ENCODE measurements at places on chromosomes 7 and 10. TPM values are rescaled to one million over a fixed set of nuclear protein-coding genes. Genes with fewer than 3 reads are reported as not detected.

DNA sequence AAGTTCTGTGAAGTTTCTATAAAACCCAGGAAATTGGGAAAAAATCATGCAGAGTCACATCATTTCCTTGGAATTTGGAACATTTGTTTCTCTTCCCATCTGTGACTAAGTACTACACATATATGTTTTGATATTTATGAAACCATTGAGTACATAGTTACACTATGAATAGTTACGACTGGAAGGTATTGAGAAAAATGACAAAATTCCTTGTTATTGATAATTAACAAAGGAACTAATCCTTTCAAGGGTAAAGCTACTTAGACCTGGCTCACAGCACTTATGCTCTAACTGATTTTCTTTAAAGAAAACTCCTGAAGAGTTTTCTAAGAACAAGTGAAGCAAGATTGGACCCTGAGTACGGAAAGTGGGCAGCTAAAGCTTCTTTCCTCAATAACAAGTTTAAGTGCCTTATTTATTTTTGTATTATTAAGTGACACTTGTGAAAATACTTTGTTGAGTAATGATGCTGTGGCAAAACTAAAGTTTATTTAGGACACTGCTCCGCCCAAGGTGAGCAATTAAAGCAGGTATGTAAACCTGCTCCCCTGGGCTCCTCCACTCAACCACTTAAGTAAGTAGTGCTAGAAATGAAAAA, 12.0 kb upstream of the GLCCI1 start:
- no peak for DNase-seq

DNA sequence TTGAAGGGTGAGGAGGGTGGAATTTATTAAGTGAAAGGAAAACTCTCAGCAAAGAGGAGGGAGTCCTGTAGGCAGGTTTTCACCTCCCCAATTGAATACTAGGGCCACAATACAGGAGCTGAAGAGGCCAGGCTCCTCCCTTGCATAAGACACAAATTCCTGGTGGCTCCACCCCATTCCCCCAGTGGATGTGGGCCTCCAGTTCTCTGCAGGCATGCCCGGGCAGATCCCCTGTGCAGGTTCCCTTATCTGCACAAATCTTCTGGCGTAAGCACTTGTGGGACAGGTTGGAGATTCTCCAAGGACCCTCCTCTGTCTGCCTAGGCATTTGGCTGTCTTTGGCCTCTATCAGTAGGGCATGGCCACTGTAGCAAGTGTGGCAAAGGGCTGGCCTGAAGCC, 847.1 kb upstream of the MBL2 start:
- DNase-seq: no peak

DNA sequence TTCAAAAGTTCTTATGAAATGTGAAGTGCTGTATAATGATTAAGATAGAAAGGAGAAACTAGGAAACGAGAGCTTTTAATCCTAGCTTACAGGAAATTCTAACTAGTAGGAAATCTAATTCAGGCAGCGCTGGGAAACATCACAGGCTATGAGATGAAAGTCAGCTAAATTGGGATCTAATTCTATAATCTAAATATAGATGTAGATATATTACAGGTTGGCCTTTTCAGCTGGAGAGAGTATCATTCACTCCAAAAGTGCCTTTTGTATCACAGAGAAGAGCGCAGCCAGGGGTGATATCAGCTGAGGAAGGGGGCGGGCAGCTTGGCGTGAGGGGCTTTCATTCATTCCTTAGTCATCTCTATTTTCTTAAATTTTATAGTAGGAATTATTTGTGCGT, 157.0 kb downstream of the CUX1 start:
- DNase-seq: no peak

GRCh38 chr7:29329686-29330085, 135.1 kb downstream of the CHN2 start:
- DNase-seq: no peak

- no peak for DNase-seq
Measured at GRCh38 chr7:92856436-92856835, 20.1 kb upstream of the CDK6 start.

The PVRIG gene
- not detected for total RNA-seq

The SYNPO2L gene
- total RNA-seq: not detected

The ACHE gene
- total RNA-seq: 19.2 TPM
